ENCODE measurements at places on chromosomes 2 and 18.

DNA sequence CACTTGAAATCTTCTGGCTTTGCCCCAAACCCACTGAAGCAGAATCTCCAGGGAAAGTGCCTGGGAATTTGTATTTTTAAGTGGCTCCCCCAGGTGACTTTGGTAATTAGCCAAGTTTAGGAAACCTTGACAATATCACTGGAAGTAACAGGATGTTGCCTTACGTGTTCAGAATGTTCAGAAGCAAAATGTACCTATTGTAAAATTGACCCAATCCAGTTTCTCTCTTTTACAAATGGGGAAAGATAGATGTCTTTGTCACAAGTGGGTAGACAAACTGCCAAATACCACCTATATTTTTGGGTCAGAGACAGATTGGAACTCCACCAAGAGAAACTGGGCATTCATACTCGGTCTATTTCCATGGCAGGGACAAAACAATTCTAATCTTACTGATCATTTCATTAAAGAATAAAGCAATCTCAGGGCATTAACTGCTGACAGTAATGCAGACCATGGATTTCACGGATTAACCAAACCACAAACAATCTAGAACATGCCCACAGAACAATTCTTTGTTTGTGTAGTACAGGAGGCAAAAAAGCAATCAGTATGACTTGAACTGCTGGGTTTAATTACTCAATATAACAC, 255.8 kb downstream of the ERBB4 start:
- no peak overlapping the region for H3K27ac ChIP-seq
- H3K27me3 ChIP-seq, result no peaks in the 10 kb centered on the region
- no peaks in the 10 kb centered on the region for H3K4me1 ChIP-seq
- no peak for DNase-seq

DNA sequence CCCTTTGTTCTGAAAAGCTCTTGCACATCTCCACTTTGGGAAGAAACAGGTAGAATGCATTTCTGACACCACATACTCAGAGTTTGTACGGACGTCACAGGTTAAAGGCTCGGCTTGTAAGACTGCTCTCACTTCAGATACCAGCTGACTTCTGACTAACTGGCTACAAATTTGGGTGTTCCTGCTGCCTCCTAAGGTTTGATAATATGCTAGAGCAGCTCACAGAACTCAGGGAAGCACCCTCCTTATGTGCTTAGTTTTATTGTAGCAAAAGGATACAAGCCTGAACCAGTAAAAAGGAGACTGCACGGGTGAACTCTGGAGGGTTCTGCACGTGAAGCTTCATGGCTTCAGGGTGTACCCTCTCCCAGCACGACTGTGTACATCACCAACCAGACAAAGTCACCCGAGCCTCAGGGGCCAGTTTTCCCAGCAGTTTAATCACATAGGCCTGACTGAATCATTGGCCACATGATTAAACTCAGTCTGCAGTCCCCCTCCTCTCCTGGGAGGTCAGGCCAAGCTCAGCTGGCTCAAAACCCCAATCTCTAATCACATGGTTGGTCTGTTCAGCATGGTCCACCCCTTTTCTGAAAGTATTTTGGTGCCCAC, 749.5 kb upstream of the RAB6C start:
- no peak overlapping the region for H3K4me3 ChIP-seq
- no peaks in the 10 kb centered on the region for H3K36me3 ChIP-seq
- H3K27ac ChIP-seq, result no peak overlapping the region
- no peaks in the 10 kb centered on the region for H3K4me1 ChIP-seq
- H3K27me3 ChIP-seq, result no peaks in the 10 kb centered on the region

- no peaks in the 10 kb centered on the region for H3K27me3 ChIP-seq
- no peak overlapping the region for H3K27ac ChIP-seq
- no peaks in the 10 kb centered on the region for H3K36me3 ChIP-seq
- H3K4me3 ChIP-seq, result no peak overlapping the region
Measured at GRCh38 chr2:72744049-72744448, 81.8 kb downstream of the EXOC6B start.

- H3K4me1 ChIP-seq, result no peaks in the 10 kb centered on the region
- H3K27me3 ChIP-seq, result no peaks in the 10 kb centered on the region
- H3K4me3 ChIP-seq, result no peak overlapping the region
- H3K36me3 ChIP-seq, result no peaks in the 10 kb centered on the region
Measured at GRCh38 chr18:24095976-24096375, 42.9 kb upstream of the CABYR start.

DNA sequence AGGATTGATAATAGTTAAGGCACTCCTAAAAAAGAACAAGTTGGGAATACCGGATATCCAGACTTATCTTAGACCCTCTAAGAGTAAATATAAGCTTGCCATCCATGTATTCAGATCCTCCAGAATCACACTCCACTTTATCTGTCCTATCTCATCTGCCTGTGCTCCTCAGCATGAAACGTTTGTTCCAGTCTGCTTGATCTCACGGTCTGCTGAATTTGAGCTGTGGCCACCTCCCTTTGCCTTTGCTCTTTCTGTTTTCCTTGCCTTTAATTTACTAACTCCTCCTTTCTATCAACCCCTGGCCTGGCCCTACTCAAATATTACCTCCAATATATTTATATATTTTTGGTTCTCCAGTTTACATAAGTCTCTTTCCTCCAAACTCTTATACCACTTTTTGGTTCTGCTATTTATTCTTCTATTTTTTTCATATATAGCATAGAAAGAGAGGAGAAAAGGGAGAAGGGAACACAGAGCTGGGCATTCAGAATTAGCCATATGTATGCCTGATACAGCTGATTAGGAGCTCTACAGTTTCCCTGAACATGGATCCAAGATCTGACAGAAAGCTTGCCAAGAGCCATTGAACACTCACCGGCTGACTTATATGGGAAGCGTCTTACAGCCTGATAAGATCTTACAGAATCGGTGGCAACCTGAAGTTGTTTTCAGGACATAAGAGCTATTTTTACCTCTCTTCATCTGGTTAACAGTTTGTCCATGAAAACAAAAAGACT, 21.8 kb upstream of the DNAJC27 start:
- no peaks in the 10 kb centered on the region for H3K4me1 ChIP-seq
- H3K4me3 ChIP-seq, result no peak overlapping the region
- H3K27me3 ChIP-seq, result no peaks in the 10 kb centered on the region
- H3K36me3 ChIP-seq, result no peaks in the 10 kb centered on the region

DNA sequence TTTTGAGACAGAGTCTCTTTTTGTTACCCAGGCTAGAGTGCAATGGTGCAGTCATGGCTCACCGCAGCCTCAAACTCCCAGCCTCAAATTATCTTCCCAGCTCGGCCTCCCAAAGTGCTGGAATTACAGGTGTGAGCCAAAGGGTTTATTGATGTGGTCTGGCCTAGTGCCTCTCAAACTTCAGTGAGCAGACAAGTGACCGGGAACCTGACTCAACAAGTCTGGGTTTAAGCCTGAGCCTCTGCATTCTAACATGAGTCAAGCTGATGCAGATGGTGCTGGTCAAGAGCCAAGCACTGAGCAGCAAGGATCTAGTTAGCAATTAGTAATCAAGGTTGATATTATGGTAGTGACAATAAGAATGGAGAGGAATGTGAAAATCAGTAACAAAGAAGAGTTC, 21.3 kb downstream of the CDK15 start:
- no peak overlapping the region for H3K27ac ChIP-seq
- no peak overlapping the region for H3K4me3 ChIP-seq
- no peaks in the 10 kb centered on the region for H3K27me3 ChIP-seq
- DNase-seq, result no peak
- H3K4me1 ChIP-seq, result no peaks in the 10 kb centered on the region
- no peaks in the 10 kb centered on the region for H3K36me3 ChIP-seq

DNA sequence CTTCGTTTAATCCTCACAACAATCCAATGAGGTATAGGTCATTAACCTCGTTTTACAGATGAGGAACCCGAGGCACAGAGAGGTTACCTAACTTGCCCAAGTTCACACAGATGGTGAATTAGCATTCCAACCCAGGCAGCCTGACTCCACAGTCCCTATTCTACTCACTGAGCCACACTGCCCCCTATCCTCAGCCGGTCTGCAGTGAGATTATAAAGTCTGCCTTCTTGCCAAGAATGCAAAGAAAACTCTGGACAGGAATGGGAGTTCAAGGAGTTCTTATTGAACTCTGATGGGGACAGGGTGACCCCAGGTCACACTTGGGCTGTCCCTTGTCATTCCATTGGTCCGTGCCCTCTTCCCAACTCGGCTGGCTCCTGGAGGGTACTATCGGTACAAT, 118.1 kb upstream of the MSH6 start:
- H3K27ac ChIP-seq, result no peak overlapping the region
- no peaks in the 10 kb centered on the region for H3K27me3 ChIP-seq
- no peak overlapping the region for H3K4me3 ChIP-seq
- DNase-seq, result no peak

DNA sequence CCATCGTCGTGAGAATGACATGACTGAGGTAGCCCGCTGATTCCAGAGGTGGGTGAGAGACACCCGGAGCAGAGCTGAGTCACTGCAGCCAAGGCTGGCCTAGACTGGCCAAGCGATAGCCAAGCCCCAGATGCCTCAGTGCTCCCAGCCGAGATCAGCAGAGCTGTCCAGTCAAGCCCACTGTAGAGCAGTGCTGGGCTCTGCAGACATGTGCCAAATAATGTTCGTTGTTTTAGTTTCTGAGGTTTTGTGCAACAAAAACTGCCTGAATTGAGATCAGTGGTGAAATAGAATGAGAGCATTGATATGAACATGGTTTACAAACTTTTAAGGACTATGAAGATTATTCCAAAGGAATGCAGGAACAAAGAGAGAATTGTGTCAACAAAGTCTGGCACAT, 42.1 kb downstream of the INSIG2 start:
- H3K36me3 ChIP-seq, result no peaks in the 10 kb centered on the region
- H3K27ac ChIP-seq, result no peak overlapping the region
- H3K4me3 ChIP-seq, result no peak overlapping the region
- H3K27me3 ChIP-seq, result no peaks in the 10 kb centered on the region

GRCh38 chr2:216161967-216162366, 52.8 kb downstream of the XRCC5 start:
- H3K27ac ChIP-seq, result no peak overlapping the region
- no peak for DNase-seq
- peaks cover 25% of the 10 kb centered on the region for H3K4me1 ChIP-seq

DNA sequence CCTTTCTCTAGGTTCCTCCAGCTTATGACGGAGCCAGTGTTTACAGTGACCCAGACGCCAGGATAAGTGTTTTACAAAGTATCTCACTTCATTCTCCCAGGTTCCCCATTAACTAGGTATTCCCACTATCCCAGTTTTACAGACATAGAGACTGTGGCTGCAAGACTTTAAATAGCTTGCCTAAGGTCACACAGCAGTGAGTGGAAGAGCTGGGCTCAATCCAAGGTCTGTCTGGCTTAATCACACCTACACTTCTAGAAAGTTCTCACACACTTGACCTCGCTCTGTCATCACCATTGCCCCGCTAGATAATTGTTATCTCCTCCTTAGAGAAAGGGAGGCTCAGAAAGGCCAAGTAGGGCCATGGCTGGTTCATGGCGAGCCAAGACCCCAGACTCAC, 110.2 kb downstream of the ANTXR1 start:
- H3K27me3 ChIP-seq, result no peaks in the 10 kb centered on the region
- no peak overlapping the region for H3K27ac ChIP-seq
- H3K36me3 ChIP-seq, result peaks cover 40% of the 10 kb centered on the region
- H3K4me1 ChIP-seq, result peaks cover 10% of the 10 kb centered on the region
- no peak overlapping the region for H3K4me3 ChIP-seq

DNA sequence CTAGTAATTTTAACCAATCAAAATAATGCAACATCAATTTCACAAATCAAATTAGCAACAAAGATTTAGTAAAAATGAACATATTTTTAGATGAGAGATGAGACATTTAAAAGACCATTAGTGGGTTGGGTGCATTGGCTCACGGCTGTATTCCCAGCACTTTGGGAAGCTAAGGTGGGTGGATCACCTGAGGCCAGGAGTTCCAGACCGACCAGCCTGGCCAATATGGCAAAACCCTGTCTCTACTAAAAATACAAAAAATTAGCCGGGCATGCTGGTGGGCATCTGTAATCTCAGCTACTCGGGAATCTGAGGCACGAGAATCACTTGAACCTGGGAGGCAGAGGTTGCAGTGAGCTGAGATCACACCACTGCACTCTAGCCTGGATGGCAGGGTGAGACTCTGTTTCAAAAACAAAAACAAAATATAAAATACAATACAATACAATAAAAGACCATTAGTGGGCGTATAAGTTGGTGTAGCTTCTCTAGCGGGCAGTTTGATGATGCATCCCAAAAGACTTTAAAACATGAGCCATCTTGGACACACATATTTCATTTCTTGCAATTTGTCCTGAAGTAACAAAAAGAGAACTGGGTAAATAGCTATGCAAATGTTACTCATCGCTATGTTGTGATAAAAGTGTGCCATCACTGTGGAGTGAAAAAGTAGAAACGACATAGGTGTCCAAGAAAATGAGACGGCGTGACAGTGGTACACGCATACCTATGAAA, 101.8 kb downstream of the COL6A3 start:
- H3K27ac ChIP-seq, result no peak overlapping the region
- DNase-seq, result no peak
- no peak overlapping the region for H3K4me3 ChIP-seq
- no peaks in the 10 kb centered on the region for H3K27me3 ChIP-seq

DNA sequence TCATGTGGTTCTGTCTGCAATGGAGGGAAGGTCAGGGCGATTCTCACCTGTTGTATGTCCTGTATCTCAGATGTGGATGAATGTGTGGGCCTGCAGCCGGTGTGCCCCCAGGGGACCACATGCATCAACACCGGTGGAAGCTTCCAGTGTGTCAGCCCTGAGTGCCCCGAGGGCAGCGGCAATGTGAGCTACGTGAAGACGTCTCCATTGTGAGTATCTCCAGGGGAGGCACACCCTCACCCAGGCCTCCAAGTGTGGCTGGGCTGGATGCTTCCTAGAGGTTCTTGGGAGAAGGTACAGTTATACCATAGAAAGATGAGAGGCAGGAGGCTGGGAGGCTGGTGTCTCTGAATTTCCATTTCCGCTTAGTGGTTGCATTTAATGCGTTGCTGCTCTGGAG, 46.9 kb downstream of the FBLN7 start:
- H3K27ac ChIP-seq, result no peak overlapping the region
- H3K27me3 ChIP-seq, result peaks cover 17% of the 10 kb centered on the region
- H3K4me3 ChIP-seq, result no peak overlapping the region

DNA sequence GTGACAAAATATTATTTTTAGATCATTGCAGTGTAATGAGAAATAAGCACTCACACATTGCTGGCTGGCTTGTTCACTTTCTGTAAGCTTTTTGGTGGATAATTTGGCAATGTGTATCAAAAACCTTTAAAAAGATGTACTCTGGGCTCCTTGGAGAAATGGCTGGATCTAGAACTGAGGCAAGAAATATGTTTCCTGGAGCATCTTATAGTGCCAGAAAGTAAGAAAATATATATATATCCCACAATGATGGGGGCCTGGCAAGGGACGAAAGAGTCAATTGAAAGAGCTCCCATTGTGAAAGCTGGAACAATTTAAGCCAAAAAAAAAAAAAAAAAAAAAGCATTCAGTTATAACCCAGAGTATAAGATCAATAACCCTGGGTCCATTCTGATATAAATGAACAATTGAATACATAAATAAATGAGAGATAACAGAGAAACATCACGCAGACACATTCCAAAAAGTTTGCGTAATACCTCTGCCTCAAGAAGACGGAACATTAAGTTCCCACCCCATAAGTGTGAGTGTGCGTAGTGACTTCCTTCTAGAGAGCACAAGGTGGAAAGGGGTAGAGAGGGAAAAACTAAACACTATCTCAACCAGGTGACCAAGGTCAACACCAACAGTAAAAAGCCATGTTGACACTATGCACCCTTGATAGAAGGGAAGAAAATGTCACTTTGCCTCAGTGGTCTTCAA, 77.5 kb downstream of the BIN1 start:
- H3K27ac ChIP-seq, result no peak overlapping the region
- peaks cover 4% of the 10 kb centered on the region for H3K27me3 ChIP-seq
- H3K36me3 ChIP-seq, result no peaks in the 10 kb centered on the region
- no peak for DNase-seq

GRCh38 chr2:231163011-231163410, 35.4 kb upstream of the ARMC9 start:
- peaks cover 28% of the 10 kb centered on the region for H3K4me1 ChIP-seq
- no peak overlapping the region for H3K4me3 ChIP-seq
- H3K36me3 ChIP-seq, result no peaks in the 10 kb centered on the region
- no peaks in the 10 kb centered on the region for H3K27me3 ChIP-seq
